ENCODE measurements at places on chromosomes 7 and 10. TPM values are rescaled to one million over a fixed set of nuclear protein-coding genes. Genes with fewer than 3 reads are reported as not detected.

Gene MCM10
- total RNA-seq = 21.2 TPM

Gene GIMAP4
- total RNA-seq = not detected

Gene WNT8B
- not detected for total RNA-seq

Gene OR2A42
- total RNA-seq = not detected

Gene ITPRID1
- total RNA-seq = not detected
